ENCODE measurements at places on chromosomes 11 and 22.
A peak's percentile ranks its signal among the peaks of the same experiment; 100 is the strongest.

GRCh38 chr22:33842006-33842354 is 78.3 kb downstream of the LARGE1 start:
- DNase-seq = no peak

GRCh38 chr11:1749395-1750351 is 722 bp downstream of the IFITM10 start:
- DNase-seq = no peak

- no peak for DNase-seq
Measured at GRCh38 chr11:3163241-3163981, 1.7 kb downstream of the OSBPL5 start.

- DNase-seq = no peak
Measured at GRCh38 chr11:125074511-125075241, 11.6 kb downstream of the SLC37A2 start.

- DNase-seq = peak; percentile 57
Measured at GRCh38 chr22:40400159-40400558, 29.8 kb downstream of the SGSM3 start.
